RPMI8226 (cell line): ENCODE measurements at places on chromosomes 6 and 20.

- no peak for DNase-seq
These were observed 66.4 kb downstream of the PHF20 start for GRCh38 chr20:35838205-35838604.

- DNase-seq, result no peak
These were observed at the start of gene DPPA5 for GRCh38 chr6:73353636-73354593. DPPA5 (minus strand) TSS chr6:73354276; CDS start chr6:73354225, 51 bp downstream.

DNA sequence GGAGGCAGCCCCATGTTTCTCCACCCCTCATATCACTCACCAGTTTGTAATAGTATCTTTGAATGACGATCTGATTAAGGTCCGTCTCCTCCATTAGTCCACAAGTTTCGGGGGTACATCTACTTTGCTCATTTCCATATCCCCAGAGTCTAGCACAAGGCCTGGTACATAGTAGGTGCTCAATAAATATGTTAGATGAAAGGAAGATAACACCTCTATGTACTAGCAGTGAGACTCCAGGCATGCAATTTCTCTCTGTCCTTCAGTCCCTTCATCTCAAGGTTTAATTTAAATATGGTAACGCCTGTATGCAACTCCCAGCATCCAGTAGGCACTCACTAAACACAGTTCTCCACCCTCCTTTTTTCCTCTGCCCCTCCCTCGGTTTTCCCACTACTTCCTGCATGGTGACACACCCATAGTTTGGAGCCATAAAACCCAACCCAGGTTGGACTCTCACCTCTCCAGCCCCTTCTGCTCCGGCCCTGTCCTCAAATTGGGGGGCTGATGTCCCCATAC lies 461 bp upstream of the HNF4A start:
- no peak for DNase-seq

DNA sequence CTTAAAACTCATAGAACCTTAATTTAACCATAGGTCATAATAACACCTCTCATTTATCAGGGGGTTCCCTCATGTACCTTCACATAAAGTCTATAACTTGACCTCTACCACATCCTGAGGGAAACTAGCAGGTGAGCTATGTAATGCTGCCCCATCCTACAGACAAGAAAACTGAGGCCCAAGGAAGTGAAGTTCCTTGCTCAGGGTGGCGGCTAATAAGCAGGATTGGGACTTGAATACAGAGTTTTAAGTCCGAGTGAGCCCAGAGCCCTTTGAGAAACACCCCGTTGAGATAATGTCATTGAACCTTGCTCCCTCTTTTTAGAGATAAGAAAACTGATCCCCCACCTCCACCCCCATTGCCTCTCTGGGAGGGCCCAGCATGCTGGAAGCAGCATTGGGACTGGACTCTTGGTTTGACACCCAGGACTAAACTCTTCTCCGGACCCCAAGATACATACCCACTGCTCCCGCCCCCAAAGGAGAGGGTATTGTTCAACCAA lies 429 bp downstream of the BNIP5 start:
- no peak for DNase-seq

DNA sequence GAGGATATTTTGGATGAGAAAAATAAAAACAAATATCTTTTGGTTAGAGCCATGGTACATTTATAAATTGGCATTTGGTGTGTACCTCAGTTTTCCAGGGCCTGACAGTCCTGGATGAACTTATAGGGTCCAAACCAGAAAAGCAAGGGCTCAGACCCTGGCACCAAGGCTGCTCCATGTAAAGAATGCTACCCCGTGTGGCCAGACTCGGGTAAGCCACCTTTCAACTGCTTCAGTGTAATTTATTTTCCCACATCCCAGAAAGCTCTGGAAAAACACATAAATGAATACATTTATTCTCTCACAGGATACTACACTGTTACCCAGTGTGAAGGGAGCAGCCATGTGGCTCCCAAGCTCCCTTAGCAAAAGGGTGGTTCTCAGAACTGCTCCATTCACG lies 13.8 kb downstream of the MRPL14 start:
- DNase-seq, result no peak

- no peak for DNase-seq
These were observed 666.6 kb upstream of the CITED2 start for GRCh38 chr6:140041056-140041455.

GRCh38 chr20:46946181-46946624 lies 51.6 kb downstream of the EYA2 start:
- no peak for DNase-seq
